ENCODE measurements at places on chromosomes 2 and 18.

GRCh38 chr2:1053786-1054185 lies 103.1 kb downstream of the SNTG2 start:
- DNase-seq: no peak

DNA sequence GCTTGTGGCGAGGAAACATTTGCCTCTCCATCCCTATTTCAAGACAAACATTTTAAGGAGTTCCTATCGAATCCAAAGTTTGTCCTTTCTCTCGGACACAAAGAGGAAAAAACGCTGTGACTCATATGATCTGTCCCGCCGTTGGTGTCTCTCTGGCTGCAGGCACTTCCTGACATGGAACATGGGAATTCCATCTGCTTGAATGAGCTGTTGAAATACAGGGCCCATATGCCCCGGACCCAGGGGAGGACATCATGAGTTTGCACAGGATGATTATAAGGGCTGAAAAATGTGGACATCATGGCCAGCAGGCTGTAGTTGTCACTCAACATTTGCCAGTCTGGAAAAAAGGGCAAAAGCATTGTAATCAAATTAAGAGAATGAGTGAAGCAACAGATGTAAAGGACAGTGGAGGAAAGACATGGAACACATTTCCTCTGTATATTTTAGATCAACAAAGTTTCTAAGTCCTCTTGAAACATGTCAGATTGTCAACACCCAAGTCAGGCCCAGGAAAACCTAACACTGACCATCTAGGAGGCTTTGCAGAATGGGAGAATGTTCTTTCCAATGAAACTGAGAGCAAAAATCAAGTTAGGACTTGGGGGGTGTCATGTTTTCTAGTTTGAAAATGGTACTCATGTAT lies 103.2 kb upstream of the SMIM21 start:
- DNase-seq: no peak

- DNase-seq: peak; percentile 35
These were observed 132.6 kb downstream of the SEPTIN10 start for GRCh38 chr2:109481196-109481555.

- DNase-seq: no peak
These were observed 1479.8 kb upstream of the ACVR2A start for GRCh38 chr2:146365041-146365440.

- no peak for DNase-seq
These were observed 25.0 kb downstream of the TTC32 start for GRCh38 chr2:19876751-19877150.

DNA sequence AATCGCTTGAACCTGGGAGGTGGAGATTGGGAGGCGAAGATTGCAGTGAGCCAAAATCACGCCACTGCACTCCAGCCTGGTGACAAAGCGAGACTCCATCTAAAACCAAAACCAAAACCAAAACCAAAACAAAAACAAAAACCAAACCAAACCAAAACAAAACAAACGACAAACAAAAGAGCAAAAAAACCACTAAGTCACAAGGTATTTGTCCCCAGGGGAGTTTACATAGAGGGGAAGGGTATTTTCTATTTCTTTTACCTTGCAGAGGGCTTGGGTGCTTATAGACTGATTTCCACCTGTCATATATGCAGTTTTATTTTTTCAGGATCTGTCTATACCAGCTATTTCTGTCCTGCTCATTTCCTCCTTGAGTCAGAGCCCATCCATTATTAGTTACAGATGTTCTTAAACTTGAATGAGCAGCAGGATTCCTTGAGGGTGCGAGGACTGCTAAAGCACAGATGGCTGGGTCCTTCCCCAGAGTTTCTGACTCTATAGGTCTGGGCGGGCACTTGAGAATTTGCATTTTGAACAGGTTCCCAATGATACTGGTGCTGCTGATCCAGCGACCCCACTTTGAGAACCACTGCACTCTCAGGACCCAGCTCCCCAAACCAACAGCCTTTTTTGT lies 102.2 kb upstream of the UXS1 start:
- no peak for DNase-seq

GRCh38 chr2:12068796-12069538 lies 322.5 kb downstream of the LPIN1 start:
- no peak for DNase-seq

GRCh38 chr2:113707106-113707505 lies 49.3 kb downstream of the SLC35F5 start:
- DNase-seq: no peak

DNA sequence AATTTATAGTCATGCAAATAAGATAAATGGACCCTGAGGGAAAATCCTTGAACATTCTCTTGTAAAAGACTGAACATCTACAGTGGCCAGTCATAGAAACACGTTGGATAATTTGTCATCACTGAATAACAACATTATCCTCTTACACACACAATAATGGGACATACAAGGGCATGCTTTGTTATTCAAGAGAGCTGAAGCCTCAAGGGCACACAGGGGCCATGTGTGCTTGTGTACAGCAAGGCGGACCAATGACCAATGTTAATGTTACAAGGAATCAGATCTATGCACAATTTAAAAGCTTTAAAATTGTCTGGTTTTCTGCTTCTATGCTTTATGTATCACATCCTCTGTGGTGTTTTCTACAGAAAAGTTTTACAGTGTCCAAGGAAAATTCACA lies 23.7 kb downstream of the COL6A3 start:
- DNase-seq: no peak

- DNase-seq: no peak
These were observed 273.1 kb upstream of the SLC14A2 start for GRCh38 chr18:45342166-45342565.

DNA sequence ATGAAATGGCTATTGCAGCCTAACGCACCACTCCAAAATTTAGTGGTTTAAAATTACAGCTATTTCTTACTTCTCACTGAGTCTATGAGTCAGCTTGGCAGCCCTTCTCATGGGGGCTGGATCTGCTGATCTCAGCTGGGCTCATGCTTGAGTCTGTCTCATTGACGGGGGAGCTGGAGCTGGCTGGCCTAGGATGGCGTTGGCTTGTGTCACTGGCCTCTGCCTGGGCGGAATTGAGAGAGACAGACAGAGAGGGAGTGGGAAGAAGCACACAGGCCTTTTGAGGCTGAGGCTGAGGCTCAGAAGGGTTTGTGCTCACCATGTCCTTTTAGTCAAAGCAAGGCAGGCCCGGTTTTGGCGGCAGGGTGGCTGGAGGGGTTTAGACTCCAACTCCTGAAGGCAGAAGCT lies 412.1 kb upstream of the MYT1L start:
- no peak for DNase-seq

GRCh38 chr2:200376513-200377354 lies 70.2 kb downstream of the SPATS2L start:
- peak; percentile 70 for DNase-seq

- DNase-seq: no peak
These were observed 4.4 kb downstream of the HDLBP start for GRCh38 chr2:241310917-241311566.

DNA sequence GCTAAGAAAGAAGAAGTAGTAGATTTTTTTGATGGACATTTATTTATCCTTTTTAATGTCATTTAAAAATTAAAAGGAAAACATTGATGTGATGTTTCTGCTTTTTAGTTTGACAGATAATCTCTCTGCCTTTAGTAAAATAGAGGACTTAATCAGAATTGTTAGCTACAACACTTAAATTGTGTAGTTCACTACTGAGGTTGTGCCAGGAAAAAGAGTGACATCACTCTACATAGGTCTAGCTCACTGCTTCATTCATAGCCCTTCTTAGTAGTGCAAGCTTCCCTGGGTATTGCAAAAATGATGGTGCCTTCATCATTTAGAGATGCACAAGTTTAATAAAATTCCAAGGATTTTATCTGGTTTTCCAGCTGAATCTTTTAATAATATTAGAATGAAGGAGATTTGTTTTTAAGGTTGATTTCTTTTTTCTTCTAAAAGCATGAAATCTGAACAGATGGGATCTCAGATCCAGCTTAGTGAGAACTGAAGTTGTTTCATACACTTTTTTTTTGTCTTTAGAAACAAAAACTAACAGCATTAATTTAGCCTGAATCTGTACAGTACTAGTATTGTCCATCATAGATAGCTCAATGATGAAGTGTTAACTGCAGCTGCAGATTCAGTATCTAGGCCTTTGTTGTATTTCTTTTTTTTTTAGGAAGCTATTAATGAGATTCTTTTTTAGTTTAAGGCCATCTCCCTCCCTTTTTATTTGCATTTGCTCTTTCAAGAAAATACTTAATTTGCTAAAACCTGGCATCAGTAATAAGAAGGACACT lies 20.6 kb upstream of the TMEFF2 start:
- DNase-seq: no peak

DNA sequence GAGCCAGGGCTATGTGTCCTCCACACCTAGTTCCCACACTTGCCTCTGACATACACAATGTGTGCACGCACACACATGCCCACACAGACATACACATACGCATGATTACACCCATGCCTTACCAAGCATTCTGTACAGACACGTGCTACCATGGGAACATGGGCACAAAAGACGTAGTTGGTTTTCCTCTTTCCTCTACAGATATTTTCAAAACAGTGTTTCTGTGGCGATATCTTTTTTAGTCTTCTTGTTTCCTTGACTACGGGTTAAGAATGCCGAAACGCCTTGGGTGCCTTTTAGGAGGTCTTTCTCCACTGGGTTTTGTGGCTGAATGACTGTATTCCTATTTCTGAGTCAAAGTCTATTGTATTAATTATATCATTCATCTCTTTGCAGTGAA lies 75.5 kb upstream of the SPTBN1 start:
- no peak for DNase-seq

DNA sequence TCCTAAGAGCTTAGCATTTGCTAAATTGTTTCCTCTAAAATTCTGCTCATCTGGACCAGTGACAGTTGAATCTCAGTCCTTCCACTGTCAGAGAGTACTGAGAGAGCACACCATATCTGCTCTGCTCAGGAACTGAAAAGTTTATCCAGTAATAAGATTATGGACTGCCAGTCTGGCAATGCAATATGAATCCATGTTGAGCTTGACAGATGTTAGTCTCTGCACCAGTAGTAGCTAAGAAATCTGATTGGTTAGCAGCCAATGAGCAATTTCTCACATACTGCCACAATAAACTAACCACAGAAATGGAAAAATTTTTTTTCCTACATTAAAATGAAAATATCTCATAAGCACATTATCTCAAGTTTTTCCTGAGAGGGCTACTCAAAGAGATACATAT lies 2.3 kb downstream of the PRKD3 start:
- no peak for DNase-seq

- DNase-seq: no peak
These were observed 125.8 kb upstream of the HNMT start for GRCh38 chr2:137838255-137839092.

- DNase-seq: no peak
These were observed 91.6 kb upstream of the CTDP1 start for GRCh38 chr18:79587779-79588635.

DNA sequence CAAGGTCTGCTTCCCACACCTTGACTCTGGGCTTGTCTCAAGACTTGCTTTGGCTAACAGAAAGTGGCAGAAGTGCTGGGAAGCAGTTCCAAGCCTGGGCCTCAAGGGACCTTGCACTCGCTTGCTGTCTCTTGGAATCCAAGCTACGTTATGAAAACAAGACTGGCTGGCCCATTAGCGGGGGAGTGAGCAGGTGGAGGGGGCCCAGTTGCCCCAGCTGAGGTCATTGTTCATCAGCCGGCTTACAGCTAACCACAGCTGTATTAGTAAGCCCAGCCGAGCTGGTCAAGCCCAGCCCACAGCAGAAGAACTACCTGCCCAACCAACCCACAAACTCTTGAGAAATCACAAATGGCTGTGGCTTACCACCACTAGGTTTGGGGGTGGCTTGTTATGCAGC lies 63.1 kb downstream of the MARCO start:
- DNase-seq: no peak

GRCh38 chr2:60437080-60437696 lies 116.3 kb downstream of the BCL11A start:
- DNase-seq: no peak

DNA sequence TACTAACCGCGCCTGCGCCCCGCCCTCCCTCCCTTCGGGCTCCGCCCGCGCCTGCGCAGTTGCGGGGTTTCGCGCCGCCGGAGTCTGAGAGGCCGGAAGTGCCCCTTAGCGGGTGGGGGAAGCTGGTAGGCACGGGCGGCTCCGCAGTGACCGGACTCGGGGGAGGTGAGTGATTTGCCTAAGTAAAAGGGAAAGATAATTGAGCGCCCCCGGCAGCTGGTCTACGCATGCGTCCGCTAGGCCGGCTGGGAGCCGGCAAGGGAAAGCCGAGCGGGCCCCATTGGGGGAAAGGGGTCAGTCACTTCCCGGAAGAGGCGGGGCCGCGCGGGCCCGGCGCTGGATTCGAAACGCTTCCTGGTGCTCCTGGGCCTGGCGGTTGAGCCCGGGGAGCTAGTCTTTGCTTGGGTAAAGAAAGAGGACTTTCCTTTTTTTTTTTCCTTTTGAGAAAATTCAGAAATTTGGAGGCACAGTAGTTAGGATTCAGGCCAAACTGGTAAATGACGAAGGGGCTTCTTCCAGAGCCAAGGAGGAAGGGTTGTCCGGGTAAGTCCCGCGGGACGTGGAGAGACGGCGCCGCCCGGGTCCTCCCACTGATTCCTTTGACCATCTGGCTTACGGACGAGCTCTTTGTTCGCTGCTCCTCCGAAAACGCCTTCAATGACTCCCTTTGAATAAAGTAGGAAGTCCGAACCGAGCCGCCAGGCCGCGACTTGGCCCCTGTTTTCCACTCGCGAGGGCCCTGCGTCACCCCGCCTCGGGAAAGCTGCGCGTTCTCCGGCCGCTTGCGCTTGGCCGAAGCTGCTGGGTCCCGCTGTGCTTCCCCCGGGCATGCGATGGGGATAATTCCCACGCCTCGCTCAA lies at the start of the genes GEN1 and SMC6:
TSS of gene GEN1 (plus strand) at position 336 of the 861 bp plus-strand sequence. CDS start 5,806 bp downstream, outside the sequence.
TSS of gene SMC6 (minus strand) at position 8 of the 861 bp plus-strand sequence. CDS start 7,864 bp downstream, outside the sequence.
- peak; percentile 82 for DNase-seq

DNA sequence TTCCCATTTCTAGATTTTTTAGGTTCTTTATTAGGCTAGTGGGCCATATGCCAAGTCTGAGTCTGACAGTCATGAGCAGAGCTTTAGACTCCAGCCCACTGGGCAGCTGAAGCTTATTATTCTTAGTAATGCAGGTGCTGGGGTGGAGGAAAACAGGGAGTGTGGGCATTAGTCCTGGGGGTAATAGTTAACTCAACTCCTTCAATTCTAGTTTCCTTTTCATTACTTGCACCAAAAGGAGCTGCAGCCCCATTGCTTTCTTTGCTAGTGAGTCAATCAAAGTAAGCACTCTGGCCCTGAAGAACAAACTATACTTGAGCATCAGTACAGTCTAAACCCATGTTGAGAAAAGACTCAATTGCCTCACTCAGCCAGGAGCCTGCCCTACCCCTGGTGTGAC lies 35.5 kb downstream of the ICOS start:
- no peak for DNase-seq

- DNase-seq: no peak
These were observed 32.3 kb downstream of the EML6 start for GRCh38 chr2:54755641-54756326.

DNA sequence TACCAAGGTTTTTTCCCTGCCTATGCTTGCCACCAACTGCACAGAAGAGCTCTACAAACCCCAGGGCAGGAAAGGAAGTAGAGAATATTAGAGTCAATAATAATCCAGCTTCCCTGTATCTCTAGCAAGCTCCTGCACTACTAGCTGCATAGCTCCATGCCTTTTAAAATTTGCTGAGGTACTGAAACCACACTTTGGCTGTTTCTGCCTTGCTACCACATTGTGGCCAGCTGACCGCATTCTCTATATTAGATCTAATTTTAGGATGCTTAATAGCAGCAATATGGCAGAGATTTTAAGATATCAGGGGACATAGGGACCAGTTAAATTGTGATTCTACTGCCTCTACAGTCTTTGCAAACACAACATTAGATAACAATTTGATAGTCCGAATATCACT lies 534.6 kb downstream of the MBD2 start:
- no peak for DNase-seq
